Peyer's patch (tissue), 4 donors: ENCODE measurements at places on chromosomes 6 and 20.

DNA sequence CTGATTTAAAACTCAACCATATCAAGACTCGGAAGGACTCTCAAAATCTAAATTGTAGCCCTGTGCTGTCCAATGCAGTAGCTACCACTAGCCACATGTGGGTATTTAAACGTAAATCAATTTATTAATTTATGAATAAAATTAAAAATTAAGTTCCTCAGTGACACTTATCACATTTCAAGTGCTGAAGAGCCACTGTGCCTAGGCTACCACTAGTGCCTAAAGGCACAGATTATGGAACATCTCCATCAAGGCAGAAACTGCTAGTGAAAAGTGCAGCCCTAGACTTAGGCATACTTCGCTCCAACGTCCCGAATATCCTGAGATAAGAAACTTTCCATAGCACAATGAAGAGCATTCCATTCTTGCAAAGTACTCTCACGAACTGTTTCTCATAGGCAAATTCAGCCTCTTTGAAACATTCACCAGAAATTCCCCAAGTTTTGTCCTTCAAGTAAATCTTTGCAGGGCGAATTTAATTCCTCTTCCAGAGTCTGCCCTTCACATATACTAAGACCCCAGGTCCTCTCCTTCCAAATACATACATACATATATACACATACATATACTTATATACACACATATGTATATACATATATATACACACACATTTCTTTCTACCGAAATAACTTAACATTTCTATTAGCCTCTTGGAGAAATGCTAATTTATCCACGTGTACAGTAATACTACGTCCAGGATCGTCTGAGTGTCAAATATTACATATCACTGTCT, 1.3 kb downstream of the SUPT3H start:
- DNase-seq: no peak

GRCh38 chr6:90053614-90054013, 159.3 kb downstream of the GJA10 start:
- DNase-seq: no peak

GRCh38 chr6:103122766-103123601, 1729.5 kb downstream of the GRIK2 start:
- no peak for DNase-seq

DNA sequence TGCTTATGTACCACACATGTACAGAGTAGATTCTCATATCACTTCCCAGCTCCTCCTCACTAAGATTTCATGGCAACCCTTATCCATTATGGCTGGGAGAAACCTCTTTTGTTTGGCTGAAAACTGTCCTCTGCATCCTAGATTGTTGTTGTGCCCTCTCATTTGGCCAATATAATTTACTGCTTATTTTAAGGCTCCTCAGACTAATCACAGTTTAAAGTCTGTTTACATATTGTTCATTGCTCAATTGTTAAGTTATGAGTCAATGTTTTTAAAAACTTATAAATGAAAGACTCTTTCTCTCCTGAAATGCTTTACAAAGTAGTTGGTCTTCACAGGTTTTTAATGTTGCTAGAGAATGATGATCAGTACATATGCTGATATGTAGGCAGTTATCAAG, 57.3 kb downstream of the FAM83B start:
- DNase-seq: no peak

GRCh38 chr6:110233770-110234374, 53.6 kb downstream of the CDC40 start:
- DNase-seq: no peak

GRCh38 chr6:158646023-158646910, 1.7 kb upstream of the DYNLT1 start:
- no peak for DNase-seq

- DNase-seq: no peak
Measured at GRCh38 chr6:64807785-64808184, 899.2 kb downstream of the EYS start.
